ENCODE measurements at places on chromosomes 5 and 9.

GRCh38 chr9:107378006-107378405 is 94.9 kb downstream of the RAD23B start:
- ATAC-seq, result no peak

DNA sequence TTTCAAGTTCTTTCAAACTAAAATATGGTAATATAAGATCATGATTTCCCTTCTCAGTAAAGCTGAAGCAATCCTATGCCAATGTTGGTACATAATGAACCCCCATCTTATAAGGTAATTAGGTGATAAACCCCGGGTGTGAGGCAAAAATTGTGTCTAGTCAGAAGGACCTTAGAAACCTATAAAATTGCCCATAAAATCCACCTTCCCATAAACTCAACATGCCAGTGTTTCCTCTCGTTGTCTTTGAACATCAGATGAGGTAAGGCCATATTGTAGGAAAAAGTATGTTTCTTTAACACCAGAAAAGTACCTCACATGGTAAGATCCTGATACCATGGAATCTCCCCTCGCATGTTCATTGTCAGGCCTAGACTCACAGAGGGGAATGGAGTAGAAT is 43.3 kb downstream of the SNCAIP start:
- no peak for ATAC-seq

DNA sequence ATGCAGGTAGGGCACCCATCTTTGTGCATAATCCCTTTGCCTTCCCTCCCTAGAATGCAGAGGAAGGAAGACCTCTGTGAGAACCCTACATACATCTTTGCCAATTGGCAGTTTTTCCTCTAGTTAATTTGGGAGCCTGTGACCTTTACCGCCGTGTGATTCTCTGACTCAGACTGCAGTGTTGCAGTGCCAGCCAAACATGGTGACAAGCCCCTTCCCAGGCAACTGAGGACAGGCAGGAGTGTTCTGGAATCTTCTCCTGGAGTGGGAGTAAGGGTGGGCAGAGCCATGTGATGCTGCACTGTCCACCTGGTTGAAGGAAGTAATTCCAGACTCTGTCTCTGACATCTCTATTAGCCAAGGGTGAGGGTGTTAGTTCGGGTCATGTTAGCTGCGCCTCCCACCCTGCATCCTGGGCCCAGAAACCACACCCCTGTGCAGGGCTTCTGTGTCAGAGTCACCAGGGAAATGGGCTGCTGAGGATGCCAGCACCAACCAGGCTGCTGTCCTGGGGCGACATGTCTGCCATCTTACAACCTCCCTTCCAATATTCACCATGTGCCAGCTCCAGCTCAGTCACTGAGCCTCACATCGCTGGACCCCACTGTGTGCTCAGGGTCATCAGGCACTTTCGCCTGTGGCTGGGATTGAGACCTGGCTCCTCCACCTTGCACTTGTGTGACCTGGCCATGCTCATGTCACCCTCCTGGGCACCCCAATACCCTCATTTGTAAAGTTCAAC is 21.8 kb downstream of the KCNIP1 start:
- ATAC-seq, result no peak

DNA sequence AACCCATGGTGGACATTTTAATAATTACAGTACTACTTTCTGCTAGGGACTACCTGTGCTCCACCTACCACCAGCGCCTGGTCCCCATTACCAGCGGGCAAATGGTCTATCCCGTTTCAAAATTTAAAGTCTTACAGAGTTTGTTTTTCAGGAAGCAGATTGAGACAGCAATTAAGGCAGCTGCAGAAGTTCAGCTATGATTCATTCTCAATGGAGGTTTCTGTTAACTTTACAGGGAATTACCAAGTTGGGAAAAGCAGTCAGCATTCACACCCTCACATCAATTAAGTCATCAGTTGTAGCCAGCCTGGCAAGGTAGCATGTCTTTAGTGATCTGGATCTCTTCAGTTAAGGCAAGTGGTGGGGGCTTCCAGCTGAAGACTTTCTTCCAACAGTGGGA is 410.6 kb upstream of the DAB2 start:
- no peak for ATAC-seq

- ATAC-seq, result no peak
Observed at GRCh38 chr5:59125011-59125961, 542.4 kb downstream of the RAB3C start.

- ATAC-seq, result no peak
Observed at GRCh38 chr5:103498211-103498610, 64.4 kb downstream of the NUDT12 start.

DNA sequence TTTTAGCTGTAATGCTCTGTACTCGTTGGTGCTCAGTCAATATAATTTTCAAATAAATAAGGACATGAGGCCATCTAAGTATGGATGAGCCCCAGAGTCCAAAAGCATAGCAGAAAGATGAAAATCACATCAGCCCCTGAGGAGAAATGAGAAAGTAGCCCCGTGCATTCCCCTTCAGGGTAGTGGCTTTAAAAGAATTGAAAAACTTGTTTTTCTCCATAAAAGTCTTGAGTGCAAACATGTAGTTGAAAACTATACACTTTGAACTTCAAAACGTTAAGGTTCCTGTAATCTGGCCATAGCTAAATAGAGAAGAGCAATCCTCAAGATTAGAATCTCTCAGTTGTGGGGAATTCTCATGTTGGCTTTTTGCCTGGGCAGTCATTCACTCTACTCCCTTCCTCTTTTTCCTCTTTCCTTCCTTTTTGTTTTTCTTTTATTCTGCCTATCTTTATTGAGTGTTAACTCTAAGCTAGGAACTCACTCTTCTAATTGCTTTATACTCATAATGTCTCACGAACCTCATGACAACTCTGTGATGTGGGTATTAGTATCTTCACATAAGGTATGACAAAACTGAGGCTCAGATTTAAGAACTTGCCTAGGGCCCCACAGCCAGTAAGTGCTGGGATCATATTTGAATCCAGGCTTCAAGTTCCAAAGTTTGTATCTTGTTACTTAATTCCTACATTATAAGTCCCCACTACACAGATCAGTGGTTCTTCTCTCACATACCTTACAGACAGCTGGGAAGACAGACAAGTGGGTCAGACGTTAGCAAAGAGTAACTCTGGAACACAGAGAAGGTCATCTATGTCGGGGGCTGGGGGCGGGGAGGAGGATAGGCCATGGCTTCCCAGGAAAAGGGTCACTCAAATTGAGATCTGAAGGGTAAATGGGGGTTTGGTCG is 46.4 kb upstream of the ABCA1 start:
- no peak for ATAC-seq

- no peak for ATAC-seq
Observed at GRCh38 chr5:56192246-56192645, 40.9 kb downstream of the ANKRD55 start.

DNA sequence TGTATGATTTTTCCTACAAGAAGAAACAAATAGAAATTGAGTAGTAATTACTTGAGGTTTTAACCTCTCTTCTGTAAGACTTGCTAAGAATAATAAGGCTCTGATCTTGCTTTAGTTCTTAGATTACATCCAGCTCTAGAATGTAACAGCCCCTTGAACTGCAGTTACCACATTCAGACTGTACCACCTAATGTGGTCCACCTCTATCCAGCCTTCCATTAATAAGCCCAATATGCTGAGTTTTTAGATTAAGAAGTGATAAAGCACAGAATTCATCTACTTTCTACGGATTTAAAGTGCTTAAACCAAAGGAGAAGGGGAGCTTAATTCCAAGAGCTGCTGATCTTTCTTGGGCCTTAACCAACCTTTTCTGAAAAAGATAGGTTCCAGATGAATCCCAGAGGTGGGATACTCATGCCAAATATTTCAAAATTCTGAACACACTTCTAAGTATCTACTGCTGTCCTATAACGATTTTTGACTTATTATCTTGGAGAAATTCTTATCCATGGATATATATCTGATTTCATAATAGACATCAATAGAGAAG is 131.5 kb downstream of the ZNF608 start:
- ATAC-seq, result no peak

DNA sequence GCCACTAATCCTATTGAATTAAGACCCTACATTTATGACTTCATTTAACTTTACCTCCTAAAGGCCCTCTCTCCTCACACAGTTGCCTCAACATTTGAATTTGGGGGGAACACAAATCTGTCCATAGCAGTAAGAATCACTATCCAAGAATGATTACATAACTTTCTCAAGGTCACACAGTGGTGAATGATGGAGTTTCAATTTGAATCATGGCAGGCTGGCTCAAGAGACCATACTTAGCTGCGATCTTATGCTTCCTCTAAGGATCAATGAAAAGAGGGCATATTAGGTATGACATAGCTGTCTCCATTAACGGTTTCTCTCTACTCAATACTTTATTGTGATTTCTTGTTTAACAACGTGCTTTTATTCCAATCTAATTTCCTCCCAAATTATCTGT is 44.1 kb upstream of the PDE4D start:
- ATAC-seq, result no peak

GRCh38 chr5:54229041-54229780 is 81.2 kb downstream of the ARL15 start:
- ATAC-seq, result peak; percentile 60

DNA sequence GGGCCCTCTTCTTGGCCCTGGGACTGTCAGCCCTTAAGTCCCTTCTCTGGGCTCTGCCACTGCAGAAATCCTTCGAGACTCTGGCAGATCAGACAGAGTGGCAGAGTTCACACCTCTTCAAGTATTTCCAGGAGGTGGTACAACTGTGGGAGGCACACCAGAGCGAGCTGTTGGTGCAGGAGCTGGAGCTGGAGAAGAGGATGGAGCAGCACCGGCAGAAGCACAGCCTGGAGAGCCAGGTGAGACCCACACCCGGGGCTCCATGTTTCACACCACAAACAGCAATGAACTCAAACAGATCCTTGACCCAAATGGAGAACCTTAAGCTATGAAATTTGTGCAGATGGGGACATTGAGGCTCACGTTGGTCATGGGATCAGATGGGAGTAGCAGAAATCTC is 17.5 kb downstream of the CCDC180 start:
- no peak for ATAC-seq

DNA sequence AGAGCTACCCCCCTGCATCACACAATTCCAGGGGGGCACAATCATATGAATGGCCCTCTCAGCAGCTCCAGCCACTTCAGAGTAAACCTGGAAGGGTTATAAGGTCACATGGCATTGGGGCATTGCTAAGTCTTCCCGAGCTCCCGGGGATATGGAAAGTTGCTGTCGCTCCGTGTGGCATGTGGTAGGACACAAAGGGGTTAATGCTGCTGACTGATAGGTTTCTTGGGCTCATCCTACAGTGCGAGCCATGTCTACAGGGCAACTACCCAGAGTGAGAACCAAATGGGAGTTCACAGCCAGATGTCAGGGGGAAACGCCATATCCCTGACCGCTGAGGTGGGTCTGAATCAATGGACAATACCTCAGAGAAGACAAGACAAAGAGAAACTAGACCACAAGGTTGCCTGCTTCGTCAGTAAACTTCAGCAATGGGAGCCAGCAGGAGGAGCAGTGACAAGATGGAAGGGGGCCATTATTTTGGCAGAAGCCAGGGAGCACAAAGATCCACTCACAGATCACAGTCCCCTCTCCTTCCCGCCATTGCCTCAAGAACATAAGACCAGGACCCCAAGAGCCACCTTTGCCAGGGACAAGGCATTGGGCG is 52.4 kb upstream of the SHISAL2B start:
- no peak for ATAC-seq

DNA sequence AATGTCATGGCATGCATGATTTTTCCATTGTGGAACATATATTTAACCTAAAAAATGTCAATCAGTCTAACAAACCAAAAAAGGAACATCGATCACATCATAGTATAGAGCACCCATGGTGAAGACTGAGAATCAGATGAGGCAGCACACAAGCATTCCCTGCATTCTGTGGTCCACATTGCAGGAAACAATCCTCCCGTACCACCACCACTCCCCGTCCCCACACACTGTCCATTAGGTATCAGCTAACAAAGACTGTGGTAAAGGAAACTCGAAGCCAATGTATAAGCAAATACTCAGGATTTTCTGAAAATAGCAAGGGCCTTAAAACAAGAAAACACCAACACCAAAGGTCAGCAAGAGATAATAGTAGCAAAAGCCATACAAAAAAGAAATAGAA is 1104.4 kb upstream of the SEMA6A start:
- ATAC-seq, result no peak

DNA sequence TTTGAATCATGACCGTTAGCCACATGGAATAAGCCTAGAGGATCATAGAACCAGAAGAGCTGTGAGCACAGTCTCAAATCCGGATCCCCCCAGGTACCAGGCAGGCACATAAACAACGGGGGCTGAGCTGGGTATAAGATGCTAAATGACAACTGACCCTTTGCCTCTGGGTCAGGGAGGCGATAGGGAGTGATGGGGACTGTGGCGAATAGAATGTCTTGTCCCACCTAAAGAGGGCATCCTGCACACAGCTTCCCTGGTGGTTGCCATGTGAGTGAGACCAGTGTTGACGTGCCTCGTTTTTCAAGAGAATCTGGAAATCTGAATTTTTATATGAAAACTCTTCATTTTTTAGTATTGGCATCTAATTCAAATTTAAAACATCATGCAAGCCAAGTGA is 33.6 kb downstream of the SLC6A7 start:
- no peak for ATAC-seq

- no peak for ATAC-seq
Observed at GRCh38 chr9:77595426-77596095, 52.6 kb downstream of the GNA14 start.

DNA sequence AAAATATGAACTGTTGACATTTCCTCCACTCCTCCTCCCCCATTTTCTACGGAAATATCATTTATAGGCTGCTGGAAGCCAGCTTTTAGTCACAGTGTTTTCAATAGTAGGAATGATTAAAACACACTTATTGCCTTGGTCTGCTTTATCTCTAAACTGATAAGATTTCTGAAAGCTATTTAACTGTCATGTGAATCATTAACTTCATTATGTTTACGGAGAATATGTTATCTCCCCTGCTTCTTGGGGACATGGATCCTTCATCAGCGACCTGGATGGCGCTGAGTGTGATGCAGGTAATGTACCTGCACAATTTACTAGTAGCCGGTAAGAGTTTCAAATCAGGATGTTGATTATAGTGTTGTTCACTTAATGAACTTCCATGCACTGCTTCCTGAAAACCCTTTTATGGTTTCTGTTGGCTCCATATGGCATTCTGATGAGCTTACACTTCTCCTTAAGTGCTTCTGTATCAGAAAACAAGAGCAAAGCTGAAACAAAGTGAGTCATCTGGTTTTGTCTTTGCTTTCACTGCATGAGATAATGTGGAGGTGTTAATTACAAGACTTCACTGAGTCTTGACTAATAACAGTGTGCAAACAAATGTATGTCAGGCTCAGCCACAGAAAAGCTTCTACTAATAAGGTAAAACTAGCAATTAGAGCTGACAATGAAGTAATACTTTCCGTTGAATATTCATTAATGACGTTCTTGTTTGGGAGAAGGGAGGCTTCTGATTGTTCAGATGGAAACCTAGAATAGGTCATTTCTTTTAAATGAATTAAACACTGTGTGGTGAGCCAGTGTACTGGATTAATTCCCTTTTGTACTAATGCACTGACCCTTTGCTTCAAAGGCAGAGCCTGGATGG is 162.4 kb upstream of the ZNF608 start:
- no peak for ATAC-seq

GRCh38 chr5:75640395-75640794 is 29.1 kb downstream of the ANKDD1B start:
- no peak for ATAC-seq

GRCh38 chr9:38133595-38133994 is 64.6 kb upstream of the SHB start:
- ATAC-seq, result no peak
